ENCODE measurements at places on chromosomes 11 and 22.
A peak's percentile ranks its signal among the peaks of the same experiment; 100 is the strongest.

- DNase-seq, result no peak
Measured at GRCh38 chr11:35036639-35037038, 102.3 kb upstream of the CD44 start.

- no peak for DNase-seq
Measured at GRCh38 chr11:26070714-26071380, 261.1 kb upstream of the ANO3 start.

DNA sequence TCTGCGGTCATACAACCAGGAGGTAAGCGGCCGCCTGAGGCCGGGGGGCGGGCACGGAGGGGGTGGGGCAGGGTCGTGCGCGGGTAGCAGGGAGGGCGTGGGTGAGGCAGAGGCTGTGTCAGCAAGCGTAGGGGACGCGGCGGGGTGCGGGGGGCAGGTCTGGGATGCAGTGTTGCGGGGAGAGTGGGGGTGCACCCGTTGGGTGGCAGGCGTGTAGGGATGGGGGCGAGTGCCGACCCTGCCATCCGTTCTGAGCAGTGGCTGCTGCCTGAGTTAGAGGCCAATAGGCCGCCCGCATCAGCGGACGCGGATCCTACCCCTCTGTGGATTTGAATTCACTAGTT, 1.4 kb downstream of the RIC8A start:
- no peak for DNase-seq

DNA sequence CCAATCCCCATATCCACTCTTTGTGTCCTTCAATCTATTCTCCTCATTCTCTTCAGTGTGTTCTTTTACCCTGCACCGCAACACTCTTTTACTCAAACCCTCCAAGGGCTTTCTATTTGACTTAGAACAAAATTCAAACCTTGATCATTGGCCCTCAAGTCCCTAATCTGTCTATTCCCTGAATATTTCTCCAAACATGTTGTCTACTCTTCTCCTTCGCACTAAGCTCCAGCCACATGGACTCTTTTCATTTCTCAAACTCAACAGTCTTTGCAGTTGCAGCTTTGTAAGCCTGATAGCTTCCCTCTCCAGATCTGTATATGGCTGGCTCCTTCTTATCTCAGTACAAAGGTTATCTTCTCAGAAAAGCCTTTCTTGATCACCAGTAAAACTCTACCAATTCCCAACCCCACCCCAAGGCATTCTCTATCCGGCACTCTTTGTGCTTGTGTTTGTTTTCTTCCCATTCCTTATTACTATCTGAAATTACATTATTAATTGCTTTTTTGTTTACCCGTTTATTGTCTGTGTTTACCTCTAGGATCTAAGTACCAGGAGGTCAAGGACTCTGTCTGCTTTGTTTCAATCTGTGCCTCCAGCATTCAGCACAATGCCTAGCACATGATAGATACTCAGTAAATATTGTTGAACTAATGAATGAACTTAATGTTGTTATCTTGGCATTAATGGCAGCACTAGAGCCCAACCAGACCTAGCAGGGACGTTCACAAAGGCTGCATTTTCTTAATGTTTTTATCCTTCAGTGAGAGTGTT, 147.4 kb downstream of the BBOX1 start:
- no peak for DNase-seq

DNA sequence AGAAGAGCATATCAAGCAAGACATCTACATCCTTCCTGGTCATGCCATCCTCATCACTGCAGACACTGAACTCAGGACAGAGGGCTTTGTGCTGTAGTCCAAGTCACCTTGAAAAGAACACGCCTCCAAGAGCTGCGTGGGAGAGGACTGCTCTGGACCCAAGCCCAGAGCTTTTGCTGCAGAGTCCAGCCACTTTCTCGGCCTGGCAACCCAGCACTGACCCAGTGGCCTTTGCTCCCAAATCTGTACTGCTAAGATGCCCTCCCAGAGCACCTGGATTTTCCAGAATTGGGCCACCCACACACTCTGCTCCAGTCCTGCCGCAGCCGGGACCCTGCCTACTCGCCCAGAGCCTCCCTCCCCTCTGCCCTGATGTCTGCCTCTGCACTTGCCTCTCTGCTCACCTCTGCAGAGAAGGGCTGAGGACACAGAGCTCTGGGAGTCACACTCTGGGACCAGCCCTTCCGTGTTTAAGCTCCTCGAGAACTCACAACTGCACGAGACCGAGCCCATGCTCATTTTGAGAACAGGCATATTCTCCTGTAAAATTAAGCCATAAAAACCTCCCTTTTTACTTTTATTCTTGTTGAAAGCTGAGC, 83.8 kb upstream of the CSNK2A3 start:
- DNase-seq, result no peak

- DNase-seq, result no peak
Measured at GRCh38 chr11:2911088-2911784, 18.0 kb downstream of the PHLDA2 start.

DNA sequence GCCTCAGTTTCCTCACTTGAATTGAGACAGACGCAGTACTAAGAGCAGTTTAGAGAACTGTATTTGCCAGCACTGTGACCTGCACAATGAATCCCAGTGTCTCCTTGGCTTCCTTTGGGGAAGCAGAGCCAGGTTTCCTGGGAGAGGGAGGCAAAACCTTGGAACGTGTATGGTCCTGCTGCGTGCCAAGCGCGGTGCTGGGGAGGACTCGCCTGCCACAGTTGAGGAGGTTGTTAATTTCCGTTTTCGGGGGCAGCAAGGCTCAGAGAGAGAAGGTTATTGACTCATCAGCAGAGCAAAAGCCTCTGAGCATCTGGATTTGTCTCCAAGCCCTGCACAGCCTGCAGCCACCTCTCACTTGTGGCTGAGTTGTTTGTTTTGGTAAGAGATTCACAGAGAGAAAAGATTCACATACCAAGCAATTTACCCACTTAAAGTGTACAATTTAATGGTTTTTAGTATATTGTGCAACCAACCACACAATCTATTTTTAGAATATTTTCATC, 10.8 kb downstream of the SYT12 start:
- peak; percentile 99 for DNase-seq

GRCh38 chr11:68137833-68138232, 16.6 kb upstream of the CHKA start:
- no peak for DNase-seq

- peak; percentile 6 for DNase-seq
Measured at GRCh38 chr11:88680806-88681205, 343.3 kb upstream of the CTSC start.

GRCh38 chr22:16776080-16776479, 49.1 kb downstream of the XKR3 start:
- no peak for DNase-seq

All from IMR-90 (cell line).